Stimulated activated CD8-positive, alpha-beta memory T cell treated with anti-CD3 and anti-CD28 coated beads, Interleukin-15, amount 100 ng/mL, for 24 hours (primary cell): ENCODE measurements at places on chromosomes 5 and 9.

GRCh38 chr9:75170898-75171360, 82.6 kb downstream of the OSTF1 start:
- DNase-seq, result no peak

GRCh38 chr9:82490019-82490499, 501.5 kb downstream of the SPATA31D1 start:
- no peak for DNase-seq

DNA sequence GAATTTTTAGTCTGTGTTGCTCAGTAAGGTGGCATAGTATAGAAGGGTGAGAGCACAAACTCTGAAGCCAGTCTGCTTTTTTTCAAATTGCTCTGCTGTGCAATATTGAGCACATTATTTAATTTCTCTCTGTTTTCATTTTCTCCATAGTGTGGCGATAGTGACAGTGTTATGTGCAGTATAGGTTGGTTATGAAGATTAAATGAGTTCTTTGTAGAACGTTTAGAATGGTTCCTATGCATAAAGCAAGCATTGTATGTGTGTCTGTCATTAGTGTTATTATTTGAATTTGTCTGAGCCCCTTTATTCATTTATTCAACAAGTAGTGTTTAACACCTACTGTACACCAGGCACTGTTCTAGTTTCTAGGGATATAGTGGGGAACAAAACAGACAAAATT, 9.2 kb downstream of the PRR16 start:
- no peak for DNase-seq

DNA sequence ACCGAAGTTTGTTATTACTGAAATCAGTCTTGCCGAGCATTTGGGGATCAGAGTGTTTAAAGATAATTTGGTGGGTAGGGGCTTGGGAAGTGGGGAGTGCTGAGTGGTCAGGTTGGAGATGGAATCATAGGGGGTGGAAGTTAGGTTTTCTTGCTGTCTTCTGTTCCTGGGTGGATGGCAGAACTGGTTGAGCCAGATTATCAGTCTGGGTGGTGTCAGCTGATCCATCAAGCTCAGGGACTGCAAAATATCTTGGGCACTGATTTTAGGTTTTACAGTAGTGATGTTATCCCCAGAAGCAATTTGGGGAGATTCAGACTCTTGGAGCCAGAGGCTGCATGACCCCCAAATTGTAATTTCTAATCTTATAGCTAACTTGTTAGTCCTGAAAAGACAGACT, 5.4 kb upstream of the ANKRD31 start:
- no peak for DNase-seq

DNA sequence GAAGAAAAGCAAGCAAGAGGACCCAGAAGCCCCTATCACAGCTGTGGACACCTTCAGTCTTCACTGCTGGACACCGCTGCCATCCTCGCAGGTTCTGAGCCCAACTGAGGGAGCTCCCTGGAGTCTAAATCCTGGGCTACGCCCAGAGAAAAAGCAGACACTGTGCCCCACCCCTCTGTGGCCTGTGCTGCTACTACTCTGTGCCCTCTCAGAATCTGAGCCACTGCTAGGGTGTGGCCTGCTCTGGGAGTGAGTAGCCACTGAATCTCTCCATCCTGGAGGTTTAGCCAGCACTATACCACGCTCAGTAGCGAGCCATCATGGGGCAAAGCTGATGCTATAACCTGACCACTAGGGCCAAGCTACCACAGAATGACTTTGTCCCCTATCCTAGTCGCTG, 338.2 kb downstream of the NPR3 start:
- DNase-seq, result no peak

DNA sequence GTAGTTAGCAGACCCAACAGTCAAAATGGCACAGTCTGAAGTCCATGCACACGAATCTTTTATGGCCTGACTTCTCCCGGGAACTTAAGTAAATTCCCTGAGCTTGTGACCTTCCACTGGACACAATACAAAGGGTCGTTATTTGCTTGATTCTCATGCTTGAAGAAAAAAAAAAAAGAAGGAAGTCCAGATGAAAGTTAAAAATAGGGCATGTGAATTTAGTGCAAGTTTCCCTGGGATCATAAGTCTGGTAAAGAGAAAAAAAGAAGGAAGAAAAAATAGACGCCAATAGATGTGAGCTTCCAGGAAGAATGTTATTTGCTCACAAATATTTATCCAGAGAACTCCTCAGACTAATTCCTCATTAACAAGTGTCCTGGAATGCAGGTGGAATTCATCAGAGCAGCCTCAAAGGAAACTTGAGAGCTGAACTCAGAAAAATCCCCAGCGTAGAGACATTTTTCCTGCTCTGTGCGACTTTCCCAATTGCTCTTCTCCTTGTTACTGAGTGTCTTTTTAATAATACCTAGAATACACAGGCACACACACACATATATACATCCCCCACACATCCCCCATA, 616.3 kb downstream of the EBF1 start:
- no peak for DNase-seq

DNA sequence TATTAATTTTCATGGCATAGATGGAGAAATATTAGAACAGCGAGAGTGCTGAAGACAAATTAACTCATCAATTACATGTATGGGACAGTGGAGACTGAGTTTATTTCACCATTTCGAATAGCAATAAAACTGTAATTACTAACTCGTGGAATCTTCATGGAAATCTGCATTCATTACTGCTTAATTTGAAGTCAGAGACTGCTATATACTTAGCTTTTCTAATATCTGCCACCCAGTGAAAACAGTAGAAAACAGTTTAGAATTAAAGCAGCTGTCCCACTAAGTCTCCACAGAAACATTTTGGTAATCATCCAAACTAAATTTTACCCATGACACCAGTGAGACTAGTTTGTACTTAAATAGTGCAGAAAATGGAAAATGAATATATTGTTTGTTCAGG, 56.8 kb downstream of the IZUMO3 start:
- DNase-seq, result no peak

GRCh38 chr9:14337615-14338014, 23.7 kb upstream of the NFIB start:
- no peak for DNase-seq

DNA sequence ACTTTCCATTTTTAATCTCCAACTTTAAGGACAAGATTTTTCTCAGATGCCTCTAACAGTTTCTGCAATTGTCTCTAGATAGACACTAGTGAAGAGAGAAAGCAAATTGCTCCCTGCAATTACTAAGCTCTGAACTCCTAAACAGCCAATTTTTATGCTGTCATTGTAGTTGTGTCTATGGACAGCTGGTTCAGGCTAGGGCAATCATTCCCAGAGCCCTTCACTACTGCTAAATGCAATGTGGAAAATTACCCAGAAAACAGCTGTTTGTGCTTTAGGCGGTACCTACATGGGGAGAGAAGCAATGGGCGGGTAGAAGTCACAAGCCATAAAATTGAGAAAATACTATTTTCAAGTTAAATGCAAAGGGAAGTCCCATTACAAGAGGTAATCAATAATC, 211.6 kb downstream of the SPOCK1 start:
- no peak for DNase-seq

- no peak for DNase-seq
These were observed 61.5 kb downstream of the PHF2 start for GRCh38 chr9:93637886-93638285.

- no peak for DNase-seq
These were observed 5.9 kb downstream of the FAM78A start for GRCh38 chr9:131270171-131271015.

DNA sequence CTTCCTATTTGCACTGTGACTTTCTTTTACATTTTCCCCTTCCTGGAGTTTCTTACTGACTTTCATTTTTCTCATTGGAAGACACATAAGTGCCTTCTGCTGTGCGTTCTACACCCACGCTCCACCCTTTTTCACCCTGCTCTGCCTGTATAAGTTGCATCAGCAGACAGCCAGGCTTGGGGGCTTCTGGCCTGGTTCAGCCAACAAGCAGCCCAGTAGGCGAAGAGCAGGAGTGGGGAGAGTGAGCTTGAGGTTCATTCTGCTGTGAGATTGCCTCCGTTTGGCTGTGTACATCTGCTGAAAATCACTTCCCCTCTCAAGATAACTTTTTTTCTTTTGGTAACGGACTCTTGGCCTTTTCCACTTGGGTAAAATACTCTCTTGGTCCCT, 38.4 kb downstream of the RASGRF2 start:
- DNase-seq, result no peak

DNA sequence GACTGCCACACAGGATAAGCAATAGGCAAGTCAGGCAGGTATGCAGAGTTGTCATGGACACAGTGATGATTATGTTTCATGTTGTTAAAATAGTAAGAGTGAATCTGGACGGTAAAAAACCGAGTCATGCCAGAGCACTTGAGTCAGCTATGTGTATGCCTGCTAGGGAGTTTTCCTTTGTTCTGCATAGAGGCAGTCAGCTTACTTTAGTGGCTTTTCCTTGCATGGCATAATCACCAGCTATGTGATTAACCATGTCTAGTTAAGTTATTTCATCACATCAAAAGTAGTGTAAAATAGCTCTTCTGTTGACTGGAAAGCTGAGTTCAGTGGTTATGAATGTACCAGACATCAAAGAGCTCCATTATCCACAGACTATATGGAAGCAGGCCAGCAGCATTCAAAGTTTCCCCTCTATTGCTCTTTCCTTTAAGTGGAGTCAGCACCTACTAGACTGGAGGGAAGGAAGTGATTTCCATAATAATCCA, 989.8 kb downstream of the TLE1 start:
- DNase-seq, result no peak

GRCh38 chr5:31413030-31413812, 118.7 kb downstream of the DROSHA start:
- no peak for DNase-seq

- no peak for DNase-seq
These were observed 855 bp upstream of the ARHGAP26 start for GRCh38 chr5:142769251-142769792.

DNA sequence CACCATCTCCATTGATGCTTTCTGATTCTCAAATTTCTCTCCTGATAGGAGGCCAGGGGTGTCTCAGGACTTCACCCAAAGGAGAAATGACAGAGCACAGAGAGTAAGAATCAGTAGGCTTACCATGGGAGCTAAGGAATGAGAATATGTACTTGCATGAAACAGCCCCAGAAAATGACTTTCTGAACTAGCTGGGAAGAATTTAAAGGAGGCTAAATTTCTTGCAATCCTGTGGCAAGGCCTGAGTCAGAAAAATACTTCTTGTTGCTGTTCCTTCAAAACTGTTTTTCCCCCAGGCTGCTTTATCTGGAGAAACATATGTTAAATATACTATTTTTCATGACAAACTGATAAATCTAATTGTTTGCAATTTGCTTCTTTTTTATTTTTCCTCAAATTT, 53.4 kb upstream of the FBXL7 start:
- no peak for DNase-seq

- DNase-seq, result no peak
These were observed 14.7 kb downstream of the CRB2 start for GRCh38 chr9:123370526-123371227.

DNA sequence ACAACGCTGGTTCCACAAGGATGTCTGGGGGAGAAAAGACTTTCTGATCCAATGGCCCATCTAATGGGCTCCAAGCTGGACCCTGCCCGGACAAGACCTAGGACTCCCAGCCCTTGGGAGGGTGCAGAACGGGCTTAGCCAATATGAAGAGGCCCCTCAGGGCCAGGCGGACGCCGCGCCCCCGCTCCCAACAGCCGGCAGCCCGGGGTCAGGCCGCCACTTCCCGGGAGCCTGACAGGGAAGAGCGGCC, 493 bp downstream of the P4HA2 start:
- DNase-seq, result no peak

DNA sequence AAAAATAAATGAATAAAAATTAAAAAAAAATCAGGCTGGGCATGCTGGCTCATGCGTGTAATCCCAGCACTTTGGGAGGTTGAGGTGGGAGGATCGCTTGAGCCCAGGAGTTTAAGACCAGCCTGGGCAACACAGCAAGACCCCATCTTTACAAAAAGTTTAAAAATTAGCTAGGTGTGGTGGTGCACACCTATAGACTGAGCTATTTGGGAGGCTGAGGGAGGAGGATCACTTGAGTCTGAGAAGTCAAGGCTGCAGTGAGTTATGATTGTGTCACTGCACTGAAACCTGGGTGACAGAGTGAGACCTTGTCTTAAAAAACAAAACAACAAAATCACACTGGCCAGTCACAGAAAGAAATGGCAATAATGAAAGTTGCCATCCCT, 3.4 kb upstream of the CNTRL start:
- DNase-seq, result no peak

GRCh38 chr9:134251296-134252069, 74.8 kb upstream of the RXRA start:
- no peak for DNase-seq

- DNase-seq, result no peak
These were observed 103.1 kb upstream of the SLC44A1 start for GRCh38 chr9:105141146-105141975.

DNA sequence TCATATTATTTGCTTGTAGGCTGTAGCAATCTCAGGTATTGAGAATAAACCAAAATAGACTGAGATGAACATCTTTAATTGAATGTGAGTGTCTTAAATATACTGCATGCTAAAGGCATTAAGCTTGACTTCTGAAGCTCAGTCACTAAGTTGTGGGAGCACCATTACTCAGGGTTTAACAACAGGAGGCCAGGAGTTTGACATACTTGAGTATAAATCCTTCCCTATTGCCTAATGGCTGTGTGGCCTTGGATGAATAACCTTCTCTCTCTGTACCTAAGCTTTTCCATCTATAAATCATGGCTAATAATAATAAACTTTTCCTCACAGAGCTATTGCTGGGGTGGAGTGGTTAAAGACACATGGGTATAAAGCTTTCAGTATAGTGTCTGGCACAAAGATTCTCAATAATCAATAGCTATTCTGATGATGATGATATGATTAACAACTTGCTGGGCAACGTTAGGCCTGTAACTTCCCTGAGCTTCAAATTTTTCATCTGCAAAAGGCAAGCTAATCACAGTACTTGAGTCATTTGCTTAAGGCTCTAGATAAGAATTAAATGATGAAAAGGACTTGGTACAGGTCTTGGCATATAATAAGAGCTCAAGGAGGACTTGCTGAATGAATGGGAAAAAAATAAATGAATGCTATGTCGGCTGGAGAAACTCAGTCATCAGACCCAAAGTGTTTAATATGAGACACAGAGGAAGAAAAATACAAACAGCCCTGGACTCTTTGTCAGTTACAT, 174.0 kb upstream of the IL12B start:
- DNase-seq, result no peak

DNA sequence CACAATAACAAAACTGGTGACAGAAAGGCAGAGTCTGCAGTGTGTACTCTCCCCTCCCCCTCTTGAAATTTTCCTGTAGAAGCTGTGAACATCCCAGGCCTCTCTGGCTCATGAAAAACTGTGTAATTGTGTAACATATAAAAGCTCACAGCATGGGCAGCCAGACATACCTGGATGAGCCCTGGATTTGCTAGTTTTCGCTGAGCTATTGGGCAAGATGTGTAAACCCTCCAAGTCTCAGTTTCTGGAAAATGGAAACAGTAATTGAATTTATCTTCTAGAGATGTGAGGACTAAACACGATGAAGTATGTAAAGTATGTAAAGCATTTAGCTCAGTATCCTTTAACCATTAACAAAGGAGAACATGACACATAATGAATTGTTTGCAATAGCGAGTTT, 143.2 kb upstream of the ANKH start:
- no peak for DNase-seq

DNA sequence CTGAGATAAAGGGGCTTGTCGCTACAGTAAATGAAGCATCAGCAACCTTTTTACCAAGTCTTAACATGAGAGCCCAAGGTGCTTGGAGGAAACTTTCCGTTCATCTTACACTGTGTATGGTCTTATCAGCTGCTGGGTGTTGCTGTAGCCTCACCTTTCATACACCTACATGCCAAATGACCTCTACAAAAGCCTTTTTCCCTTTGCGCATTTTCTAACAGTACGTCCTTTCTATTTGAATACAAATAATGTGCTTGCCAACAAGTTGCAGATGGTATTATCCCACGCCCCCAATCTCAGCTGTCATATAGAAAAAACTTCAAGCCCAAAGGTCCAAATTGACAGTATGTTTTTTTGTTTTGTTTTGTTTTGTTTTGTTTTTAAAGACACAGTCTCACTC, 96.9 kb downstream of the BNC2 start:
- no peak for DNase-seq
